ENCODE measurements at places on chromosomes 3 and 15.
A peak's percentile ranks its signal among the peaks of the same experiment; 100 is the strongest.

GRCh38 chr3:9691636-9692035 lies 12.0 kb upstream of the CPNE9 start:
- DNase-seq = no peak

- DNase-seq = no peak
These were observed 1.9 kb downstream of the ATP1B3 start for GRCh38 chr3:141878326-141878725.

- DNase-seq = no peak
These were observed 9.6 kb upstream of the FAM174B start for GRCh38 chr15:92665100-92665555.

DNA sequence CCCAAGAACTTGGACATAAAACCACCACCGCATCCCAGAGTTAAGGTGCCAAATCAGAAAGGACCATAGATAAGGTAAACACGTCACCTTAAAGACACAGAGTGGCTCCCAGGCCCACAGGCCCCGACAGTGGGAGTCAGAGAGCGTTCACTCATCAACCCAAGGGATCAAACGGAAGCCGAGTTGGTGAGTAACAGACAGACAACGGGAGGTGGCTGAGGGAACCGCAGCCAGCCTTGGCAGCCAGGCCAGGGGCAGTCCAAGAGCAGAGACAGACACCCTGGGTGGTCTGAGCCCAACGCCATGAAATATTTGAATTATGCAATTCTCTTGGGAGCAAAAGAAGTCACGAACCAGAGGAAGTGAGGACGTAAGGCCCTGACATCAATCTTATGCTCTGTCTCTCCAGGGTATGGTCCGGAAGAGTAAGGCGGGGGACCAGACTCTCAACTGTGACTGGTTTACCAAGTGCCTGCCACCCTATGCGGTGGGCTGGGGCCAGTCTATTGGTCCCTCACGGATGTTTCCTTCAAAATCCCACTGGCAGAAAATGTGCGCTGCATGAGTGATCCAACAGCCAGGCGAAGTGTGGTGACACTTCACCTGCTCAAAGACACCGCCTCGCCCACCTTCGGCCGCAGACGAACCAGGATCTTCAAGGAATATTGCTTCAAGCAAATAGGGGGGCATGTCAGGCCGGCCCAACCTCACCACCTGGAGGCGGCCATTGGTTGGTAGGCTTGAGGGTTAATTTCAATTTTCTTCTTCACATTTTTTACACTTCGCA lies 34.3 kb downstream of the TMEM44 start:
- DNase-seq = peak; percentile 100

DNA sequence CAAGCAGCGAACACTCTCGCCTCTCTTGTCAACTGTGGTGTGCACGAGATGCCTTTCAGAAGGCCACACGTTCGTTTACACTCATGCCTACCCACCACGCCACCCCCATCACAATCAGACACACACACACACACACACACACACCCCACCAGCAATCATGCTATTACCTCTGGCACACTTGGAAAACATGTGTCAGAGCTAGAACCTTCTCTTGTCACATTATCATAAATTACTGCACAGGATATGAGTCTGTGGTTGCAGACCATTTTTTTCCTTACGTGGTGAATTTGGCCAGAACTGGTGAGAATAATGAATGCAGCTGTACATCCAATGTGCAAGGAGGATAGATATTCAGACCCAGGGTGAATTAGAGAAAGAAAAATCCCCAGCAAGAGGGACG lies 52.4 kb downstream of the TRIM69 start:
- no peak for DNase-seq

GRCh38 chr15:34721802-34722438 lies 32.9 kb downstream of the GJD2 start:
- DNase-seq = peak; percentile 7

GRCh38 chr3:47612879-47613278 lies 34.2 kb upstream of the CSPG5 start:
- no peak for DNase-seq

DNA sequence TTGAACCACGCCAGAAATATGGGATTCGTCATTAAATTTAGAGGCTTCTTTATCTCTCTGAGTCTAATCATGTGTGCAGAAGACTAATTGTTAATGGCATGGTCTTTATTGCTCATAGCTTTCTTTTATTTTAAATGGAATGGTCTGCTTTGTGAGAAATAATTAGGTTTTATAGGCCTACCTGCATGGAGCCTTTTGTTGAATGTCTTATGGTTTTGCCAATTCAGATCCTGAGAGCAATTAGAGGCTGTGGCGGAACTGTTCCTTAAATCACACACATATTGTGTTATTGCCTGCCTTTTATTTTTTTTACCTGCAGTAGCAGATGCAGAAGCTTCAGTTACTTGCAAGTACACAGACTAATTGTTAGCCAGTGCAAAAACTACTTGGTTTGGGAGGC lies 306.2 kb downstream of the NLGN1 start:
- no peak for DNase-seq

DNA sequence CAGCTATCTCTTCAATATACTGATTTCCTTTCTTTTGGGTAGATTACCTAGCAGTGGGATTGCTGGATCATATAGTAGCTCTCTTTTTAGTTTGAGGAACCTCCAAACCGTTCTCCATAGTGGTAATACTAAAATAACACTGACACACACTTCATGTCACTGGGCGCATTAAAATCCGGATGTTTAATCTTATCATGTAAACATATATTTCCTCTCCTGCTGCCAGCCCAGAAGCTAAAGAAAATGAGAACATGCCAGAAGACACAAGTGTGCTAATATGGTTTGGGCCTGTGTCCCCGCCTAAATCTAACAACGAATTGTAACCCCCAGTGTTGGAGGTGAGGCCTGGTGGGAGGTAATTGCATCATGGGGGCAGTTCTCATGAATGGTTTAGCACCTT lies 23.6 kb upstream of the KCNMB2 start:
- DNase-seq = no peak

DNA sequence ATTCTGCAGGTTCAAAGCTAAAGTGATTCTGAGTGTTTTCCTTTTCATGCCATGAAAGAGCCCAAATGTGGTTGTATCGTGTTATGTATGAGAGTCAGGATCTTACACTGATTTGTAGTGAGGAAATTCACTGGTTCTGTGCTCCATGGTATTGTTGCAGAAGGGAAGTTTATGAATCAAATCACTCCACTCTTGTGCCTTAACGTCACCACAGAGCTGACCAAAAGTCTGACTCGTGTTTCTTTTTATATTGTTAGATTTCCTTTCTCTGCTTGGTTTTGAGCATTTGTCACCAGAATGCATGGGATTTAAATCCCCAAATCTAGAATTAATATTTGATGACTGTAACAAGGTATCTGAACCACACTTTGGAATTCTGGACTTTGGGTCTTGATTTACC lies 29.1 kb upstream of the SLC30A4 start:
- no peak for DNase-seq

DNA sequence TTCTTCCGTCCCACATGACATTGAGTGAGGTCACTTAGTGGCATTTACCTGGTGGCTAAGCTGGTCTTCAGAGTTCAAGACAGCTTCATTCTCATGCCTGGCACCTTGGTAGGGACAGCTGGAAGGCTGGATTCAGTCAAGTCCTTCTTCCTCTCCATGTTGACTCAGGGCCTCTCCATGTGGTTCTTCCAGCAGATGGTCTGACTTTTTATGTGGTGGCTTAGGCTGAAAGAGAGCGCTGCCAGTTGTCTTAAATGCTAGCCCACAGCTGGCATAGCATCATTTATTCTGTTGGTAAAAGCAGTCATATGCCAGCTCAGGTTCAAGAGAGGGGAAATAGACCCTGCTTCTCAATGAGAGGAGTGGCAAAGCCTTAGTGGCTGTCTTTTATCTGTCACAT lies 53.0 kb upstream of the CTDSPL start:
- no peak for DNase-seq

DNA sequence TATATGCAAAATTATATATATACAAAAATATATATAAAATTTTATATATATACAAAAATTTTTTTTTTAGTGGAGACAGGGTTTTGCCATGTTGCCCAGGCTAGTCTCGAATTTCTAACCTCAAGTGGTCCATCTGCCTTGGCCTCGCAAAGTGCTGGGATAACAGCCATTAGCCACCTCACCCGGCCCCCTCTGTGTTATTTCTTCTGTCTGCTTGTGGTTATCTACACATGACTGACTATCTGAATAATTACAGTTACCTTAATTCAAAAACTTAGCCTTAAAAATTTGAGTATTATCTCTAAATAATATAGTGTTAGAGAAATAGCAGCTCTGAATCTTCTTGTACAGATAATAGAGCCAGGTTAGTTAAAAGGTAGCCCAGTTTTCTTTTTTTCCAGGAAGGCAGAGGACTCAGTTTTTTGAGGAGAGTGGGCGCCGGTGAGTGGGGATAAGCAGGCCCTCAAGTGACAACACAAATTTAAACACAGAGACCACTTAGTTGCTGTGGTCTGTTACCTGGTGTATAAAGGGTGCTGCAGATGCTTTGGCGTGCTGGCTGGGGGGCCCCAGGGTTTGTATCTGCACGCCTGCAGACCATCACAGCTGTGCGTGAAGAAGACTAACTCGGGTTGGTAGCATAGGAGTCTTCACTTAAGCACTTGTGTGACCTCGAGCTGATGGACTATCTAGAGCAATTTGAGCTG lies 83.7 kb downstream of the TRAK1 start:
- no peak for DNase-seq

- peak; percentile 75 for DNase-seq
These were observed 221.9 kb upstream of the LRIG1 start for GRCh38 chr3:66722675-66723074.

GRCh38 chr3:71494212-71494611 lies 89.3 kb downstream of the FOXP1 start:
- DNase-seq = no peak

DNA sequence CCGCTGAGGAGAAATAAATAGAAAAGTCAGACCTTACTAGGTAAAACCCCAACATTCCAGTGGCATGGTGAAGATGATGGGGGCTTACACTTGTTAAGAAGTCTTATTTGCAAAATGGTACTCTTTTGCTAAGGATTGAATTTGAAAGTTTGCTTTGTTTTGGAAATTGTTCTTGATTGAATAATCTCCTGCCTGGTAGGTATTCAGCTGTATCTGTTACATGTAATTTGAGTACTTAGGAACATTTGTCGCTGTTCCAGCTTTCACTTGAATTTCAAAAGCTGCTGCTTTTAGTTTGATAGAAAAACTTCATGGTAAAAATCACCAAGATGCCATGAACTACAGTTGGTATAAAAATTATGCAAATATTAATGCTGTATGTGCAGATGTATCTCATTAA lies 44.6 kb downstream of the TFG start:
- DNase-seq = no peak

GRCh38 chr15:48880070-48880634 lies 2.2 kb downstream of the EID1 start:
- no peak for DNase-seq

DNA sequence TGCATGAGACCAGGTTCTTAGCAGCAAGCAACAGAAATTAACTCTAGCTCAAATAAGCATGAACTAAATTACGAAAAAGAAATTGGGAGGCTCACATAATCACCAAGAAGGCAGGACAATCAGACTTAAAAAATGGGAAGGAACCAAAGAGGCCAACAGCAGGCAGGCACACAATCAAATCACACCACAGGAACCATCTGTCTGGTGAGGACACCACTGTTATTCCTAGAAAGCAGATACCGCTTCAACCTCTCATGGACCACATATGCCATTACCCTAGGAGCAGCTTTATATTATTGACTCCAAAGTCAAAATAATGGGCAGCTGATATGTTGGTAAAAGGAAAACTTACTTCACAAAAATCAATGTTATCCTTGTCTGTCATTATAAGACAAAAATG lies 51.6 kb downstream of the SUCLG2 start:
- no peak for DNase-seq

DNA sequence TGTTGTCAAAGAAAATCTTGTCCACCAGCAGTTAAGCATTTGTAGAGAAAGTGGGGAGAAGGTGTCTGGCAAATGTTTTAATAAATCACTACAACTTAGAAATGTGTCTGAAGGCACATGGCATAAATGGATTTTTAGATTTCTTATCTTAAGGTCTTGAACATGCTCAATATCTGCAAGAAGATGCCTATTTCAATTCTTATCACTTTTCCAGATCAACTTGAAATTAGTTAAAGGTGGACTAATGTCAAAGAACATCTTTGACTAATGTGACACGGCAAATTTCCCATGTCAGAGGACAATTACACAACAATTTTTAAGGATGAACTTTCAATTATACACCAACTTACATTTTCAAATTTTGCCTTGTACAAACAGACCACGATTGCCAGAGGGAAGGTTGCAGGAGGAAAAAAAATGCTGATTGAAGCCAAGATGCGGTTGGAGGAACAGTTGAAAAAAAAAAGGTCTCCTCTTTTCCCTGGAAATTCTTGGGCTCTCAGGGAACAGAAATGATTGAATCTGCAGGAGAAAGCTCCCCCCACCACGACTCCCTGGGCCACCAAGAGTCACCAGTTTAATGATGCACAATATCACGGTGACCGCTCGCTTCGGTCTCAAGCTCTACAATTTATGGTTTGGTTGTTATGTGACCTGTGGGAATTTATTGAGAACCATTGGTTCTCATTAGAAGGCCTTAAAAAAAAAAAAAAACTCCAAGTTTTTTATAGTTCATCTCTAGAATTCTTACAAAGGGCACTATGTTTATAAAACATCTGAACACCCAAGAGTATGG lies 507.6 kb upstream of the ADAMTS9 start:
- no peak for DNase-seq

DNA sequence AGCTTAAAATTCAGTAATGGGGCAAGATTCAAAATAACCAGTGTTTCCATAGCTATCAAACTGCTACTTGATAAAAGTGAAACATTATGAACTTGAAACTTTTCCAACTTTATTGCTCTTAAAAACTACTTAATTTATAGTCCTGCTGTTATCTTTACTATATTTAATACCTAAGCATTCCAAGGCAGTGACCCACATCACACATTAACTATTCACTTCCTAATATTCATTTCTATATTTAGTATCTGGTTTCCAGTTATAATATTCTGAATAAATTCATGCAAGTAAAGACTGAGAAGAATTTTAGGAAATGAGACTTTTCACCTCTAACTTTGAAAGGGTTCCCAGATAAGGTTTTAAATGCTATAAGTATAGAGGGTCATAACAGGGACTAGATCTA lies 64.9 kb downstream of the UACA start:
- DNase-seq = no peak

- DNase-seq = no peak
These were observed 53.3 kb downstream of the OSBPL10 start for GRCh38 chr3:31927811-31928210.

- no peak for DNase-seq
These were observed 31.6 kb downstream of the PRKCD start for GRCh38 chr3:53192608-53193007.

DNA sequence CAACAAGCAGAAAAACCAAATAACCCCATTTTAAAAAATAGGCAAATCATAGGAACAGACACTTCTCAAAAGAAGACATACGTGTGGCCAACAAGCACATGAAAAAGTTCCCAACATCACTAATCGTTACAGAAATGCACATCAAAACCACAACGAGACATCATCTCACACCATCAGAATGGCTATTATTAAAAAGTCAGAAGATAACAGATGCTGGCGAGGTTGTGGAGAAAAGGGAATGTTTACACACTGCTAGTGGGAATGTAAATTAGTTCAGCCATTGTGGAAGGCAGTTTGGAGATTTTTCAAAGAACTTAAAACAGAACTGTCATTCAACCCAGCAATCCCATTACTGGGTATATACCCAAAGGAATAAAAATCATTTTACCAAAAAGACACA lies 60.7 kb downstream of the ABI3BP start:
- DNase-seq = peak; percentile 57

All from brain microvascular endothelial cell (primary cell).